ENCODE measurements at places on chromosomes 3 and 15. TPM values are rescaled to one million over a fixed set of nuclear protein-coding genes. Genes with fewer than 3 reads are reported as not detected.

AADACL2 gene
- total RNA-seq = not detected

- DNase-seq = no peak
Measured at GRCh38 chr15:47349179-47349578, 368.1 kb upstream of the SEMA6D start.

CLDN18 gene
- 316 TPM for total RNA-seq

IL17RB gene
- total RNA-seq = 0.88 TPM

- DNase-seq = peak; percentile 78
Measured at GRCh38 chr3:178525251-178525650, 11.0 kb upstream of the KCNMB2 start.

APOD gene
- total RNA-seq = 15.6 TPM

DNA sequence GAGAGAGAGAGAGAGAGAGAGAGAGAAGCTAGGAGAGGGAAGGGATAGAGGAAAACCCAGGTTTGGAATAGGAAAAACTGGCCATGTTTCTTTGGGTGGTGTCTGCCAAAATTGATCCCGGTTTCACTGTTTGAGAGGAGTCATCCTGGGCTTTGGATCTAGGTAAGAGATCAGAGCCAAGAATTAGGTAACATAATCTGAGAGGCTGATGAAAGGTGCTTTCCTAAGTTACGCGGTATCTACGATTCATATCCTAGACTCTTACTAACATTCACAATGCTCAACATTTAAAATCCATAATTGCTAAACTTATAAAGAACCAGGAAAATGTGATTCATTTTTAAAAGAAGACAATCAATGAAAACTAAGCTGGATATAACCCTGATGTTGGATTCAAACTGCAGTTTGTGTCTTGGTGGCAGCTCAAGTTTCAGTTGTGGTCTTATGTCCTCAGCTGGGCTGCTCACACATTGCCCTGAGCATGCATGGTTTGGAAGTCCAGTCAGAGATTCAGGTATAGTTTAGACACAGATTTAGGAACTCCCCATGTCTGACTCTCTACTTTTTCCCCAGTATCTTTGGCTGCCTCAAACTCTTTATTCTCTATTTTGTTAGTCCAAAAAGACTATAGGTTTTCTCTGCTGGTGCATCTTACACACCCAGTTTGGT is 42.5 kb upstream of the FMN1 start:
- no peak for DNase-seq

DNA sequence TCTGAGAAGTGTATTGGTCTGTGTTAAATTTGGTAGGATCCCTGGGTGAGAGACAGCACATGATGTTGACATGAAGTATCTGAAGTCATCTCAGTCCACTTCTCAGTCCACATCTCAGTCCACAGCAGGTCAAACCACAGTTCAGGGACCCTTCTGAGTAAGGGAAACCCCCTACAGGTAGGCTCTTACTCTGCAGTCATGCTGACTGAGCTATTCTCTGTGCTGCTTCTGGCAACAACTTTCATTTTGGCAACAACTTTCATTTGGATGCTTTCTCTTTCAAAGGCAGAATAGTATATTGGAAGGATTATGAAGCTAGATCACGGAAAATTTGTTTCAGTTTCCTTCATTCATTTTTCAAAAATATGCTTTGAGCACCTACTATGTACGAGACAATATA is 178.2 kb upstream of the GOLIM4 start:
- DNase-seq = no peak

- DNase-seq = peak; percentile 35
Measured at GRCh38 chr3:151434151-151434890, 26.5 kb downstream of the IGSF10 start.

GOLGA6L4 gene
- 5.2 TPM for total RNA-seq

- no peak for DNase-seq
Measured at GRCh38 chr3:54999811-55000210, 72.0 kb upstream of the LRTM1 start.

DNA sequence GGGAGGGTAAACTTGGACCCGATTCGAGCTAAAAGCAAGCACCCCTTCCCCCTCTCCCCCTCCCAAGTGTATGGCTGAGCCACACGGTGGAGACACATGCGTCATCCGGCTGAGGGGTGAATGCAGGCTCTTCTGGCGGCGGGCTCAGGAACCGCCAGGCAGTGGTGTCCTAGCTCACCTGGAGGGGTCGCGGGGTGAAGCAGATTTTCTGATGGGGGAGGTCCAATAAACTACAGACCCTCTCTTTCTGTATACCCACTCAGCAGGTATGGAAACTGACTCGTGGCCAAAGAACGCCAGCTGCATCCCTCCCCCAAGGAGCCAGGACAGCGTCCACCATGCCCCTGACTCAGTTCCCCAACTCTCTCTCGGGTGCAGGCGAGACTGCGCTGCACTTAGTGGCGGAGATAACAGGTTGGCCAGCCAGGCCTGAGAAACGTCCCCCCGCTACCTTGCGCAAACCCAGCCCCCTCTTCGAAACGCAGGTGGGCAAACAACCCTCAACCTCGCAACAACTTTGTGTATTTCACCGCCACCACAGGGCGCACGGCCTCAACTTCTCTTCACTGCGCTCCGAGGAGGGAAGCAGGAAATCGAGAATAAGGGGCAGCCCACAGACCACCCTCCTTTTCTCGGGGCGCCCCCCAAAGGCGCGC is 1.3 kb downstream of the MAGI1 start:
- peak; percentile 66 for DNase-seq

GRCh38 chr15:35783203-35783602 is 237.2 kb upstream of the DPH6 start:
- no peak for DNase-seq

- DNase-seq = peak; percentile 28
Measured at GRCh38 chr3:14423197-14423743, 20.9 kb downstream of the SLC6A6 start.

B3GALNT1 gene
- 20.6 TPM for total RNA-seq

DNA sequence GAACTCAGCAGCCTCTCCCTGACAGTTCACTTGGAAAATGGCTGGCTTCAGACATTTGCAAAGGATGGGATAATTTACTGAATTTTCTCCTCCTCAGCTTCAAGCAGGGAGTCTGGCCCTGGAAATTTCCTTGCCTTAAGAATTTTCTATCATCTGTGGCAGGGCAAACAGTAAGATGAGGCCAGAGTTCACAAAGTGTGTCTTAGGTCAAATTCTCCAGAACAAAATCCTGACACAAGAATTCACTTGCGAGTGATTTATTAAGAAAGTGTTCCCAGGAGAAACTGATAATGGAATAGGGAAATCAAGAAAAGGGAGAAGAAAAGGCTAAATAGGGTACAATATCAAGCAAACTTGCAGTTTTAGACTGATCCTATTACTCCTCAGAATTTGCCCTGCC is 55.3 kb downstream of the SNTN start:
- DNase-seq = no peak
